ENCODE measurements at places on chromosomes 5 and 9.

DNA sequence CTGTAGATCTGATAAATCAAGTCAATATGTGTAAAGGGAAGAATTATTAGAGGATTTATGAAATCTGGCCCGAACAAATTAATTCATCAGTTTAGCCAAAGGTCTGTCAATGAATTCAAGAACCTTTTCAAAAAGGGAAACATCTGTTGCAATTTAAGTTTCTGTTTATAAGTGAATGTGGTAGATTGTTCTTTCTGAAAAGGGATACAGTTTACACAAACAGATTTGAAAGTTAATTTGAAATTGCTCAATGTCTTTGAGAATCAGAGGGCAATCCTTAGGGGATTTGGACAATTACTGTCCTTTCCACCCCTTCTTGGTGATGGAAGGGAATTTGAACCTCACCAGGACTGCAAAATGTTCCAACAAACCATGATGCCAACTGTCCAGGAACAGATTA lies 29.7 kb upstream of the ERCC6L2 start:
- no peak for DNase-seq

- peak; percentile 93 for DNase-seq
Observed at GRCh38 chr9:14314929-14315874, 1.3 kb upstream of the NFIB start.

DNA sequence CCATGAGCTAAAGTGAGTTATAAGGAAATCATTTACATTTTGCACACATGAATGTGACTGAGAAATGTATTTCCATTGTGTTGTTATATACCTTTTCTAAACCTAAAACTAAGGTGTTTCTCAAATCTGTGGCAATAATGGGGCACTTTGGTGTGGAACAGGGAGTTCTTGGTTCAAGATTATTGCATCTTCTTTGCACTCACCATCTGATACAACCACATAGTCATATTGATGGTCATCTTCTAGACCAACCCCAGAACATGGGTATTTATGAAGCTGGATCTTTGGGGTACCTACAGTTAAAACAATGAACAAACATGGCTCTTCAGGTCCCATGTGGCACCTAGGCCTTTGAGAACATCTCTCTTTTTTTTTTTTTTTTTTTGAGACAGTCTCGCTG lies 24.6 kb upstream of the SHOC1 start:
- no peak for DNase-seq

GRCh38 chr5:175596761-175597189 lies 61.1 kb upstream of the HRH2 start:
- DNase-seq: no peak

DNA sequence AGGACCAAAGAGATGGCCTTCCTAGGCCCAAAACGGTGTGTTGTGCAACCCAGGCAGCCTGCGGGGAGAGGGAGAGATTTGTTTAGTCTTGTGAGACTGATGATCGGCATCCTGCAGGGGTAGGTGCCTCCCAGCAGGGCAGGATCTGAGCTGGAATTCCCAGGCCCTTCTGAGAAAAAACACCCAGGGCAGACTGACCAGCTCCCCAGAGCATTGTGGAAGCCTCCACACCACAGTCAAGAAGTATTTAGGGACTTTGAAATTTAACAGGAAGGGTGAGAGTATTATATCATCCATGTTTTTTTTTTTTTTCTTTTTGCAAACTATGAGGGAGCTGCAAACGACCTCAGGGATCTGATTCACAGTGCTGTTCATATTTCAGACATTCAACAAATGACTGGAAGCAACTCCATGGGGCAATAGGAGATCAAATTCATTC lies 104.5 kb upstream of the LHFPL2 start:
- no peak for DNase-seq

DNA sequence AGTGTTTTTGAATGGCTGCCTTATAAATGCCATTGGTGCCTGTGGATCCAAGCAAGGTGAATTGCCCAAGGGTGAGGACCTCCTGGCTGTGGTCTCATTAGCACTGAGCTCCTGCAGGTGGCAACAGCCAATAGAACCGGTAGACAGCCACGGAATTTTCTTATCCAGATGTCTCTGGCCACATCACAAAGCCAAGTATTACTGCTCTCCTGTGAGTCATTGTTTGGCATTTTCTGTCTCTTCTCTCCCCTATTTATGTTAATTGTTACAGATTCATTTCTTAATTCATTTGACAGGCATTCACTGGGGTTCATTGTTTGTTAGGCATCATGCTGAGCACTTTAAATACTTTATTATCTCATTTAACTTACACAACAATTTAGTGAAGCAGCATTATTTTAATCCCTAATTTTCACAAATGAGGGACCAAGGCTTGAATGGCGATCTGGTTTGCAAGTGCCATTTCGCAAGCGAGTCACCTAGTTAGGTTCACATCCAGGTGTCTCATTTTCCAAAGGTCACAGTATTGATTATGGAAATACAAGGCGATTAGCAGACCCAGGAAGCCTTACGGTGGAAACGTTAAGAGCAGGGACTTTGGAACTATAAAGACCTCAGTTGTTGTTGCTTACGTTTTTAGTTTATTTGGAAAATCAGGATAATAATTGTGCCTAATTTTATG lies 58.2 kb upstream of the DPYSL3 start:
- DNase-seq: no peak

- DNase-seq: no peak
Observed at GRCh38 chr9:86676396-86676795, 270.9 kb downstream of the GAS1 start.

GRCh38 chr5:77920359-77921058 lies 144.4 kb upstream of the TBCA start:
- no peak for DNase-seq

DNA sequence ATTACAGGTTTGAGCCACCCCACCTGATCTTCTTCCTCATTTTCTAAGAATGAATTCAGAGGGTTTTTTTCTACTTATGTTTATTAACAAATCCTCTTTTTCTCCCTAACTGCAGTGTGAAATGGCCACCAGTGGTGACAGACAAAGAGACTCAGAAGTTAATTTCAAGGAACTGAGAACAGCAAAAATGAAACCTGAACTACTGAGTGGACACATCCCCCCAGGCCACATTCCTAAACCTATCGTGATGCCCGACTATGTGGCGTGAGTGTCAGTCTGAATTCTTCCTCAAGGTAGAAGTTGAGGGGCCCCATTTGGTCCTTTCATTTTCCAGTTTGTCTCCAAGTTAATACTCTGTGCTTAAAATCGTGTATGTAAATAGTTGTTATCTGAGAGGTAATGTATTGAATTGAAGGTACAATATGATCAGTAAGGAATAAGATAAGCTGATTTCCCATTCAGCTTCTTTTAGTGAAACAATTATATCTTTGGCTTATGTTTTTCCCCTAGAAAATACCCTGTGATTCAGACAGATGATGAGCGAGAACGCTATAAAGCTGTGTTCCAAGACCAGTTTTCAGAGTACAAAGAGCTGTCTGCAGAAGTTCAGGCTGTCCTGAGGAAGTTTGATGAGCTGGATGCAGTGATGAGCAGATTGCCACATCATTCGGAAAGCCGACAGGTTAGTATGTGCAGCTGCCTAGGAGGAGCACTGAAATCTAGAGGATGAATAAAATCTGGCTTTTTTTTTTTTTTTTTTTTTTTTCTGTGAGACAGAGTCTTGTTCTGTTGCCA lies 17.7 kb downstream of the MARVELD2 start:
- no peak for DNase-seq

DNA sequence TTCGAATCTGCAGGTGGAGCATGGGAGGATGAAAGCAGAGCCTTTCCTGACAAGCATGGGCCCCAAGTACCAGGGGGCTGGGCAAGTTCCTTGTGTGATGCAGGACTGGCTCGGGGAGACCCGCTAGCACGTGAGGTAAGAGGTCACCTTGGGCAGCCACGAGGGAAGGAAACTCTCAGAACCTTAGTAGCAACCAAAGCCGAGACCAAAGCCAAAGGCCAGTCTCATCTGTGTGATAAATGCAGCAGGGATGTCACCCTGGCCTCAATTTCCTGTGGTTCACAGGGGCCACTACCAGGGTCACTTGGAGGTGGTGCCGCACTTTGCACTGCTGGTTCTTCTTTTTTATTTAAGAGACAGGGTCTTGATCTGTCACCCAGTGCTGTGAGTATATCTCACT lies 39.5 kb downstream of the PRRT1B start:
- DNase-seq: no peak

GRCh38 chr5:143879646-143880045 lies 67.7 kb downstream of the HMHB1 start:
- DNase-seq: no peak

DNA sequence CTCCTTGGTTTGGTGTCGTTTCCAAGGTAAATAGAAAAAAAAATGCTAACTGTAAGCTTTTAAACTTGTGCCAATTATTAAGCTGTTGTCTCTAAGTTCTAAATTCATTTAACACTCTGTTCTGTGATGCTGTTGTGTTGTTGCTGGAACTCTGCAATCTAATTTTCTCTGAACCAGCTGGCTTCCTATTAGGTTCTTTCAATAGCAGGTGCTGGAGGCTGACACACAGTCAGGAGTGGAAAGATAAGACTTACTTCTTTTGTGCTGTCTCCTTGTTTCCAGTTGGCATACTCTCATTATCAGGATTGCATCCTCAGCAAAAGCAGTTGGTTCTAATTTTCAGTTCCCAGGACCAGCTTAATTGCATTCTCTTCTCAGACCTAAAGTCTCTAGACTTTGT lies 1252.6 kb upstream of the NUDT12 start:
- DNase-seq: no peak

- no peak for DNase-seq
Observed at GRCh38 chr5:65802080-65802479, 80.1 kb downstream of the NLN start.

DNA sequence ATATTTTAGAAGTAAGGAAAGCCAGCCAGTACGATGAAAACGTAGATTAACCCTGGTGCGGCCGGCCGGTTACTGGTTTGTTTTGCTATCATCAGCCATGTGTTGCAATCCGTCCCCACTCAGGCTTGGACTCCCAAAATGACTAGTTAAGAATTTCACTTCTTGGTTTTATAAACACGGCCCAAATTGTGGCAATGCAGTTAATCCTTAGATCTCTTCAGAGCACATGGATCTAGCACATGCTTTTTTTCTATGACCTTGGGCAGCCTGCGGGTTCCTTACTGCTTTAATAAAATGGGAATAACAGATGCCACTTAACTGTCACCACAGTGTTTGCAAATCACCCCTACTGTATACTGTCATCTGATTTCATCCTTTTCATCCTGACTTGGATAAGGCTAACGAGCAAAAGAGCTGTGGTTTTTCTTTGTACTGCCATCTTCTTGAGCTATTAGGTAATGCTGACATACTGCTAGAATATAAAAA lies 1.5 kb downstream of the NDFIP1 start:
- DNase-seq: no peak

Measured in NCI-H1092 (cell line).